Kidney (tissue), 22 donors: ENCODE measurements at places on chromosomes 6 and 20.
A peak's percentile ranks its signal among the peaks of the same experiment; 100 is the strongest.

DNA sequence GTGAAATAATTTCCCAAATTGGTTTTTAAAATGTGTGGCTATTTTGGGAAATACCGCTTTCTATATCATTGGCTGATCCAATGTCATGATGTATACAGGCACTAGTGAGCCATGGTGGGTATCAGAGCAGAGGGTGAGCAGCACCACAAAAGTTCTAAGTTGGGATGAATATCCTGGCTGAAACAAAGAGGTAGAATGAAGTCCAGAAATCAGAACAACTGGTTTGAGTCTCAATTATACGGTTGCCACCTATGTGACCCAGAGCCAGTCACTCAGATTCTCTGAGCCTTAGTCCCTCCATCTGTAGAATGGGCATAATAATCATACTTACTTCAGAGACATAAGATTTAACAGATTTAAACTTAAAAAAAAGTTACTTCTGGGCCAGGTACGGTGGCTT, 172.3 kb downstream of the ZFP64 start:
- no peak for DNase-seq

- no peak for DNase-seq
These were observed 183.5 kb downstream of the SASH1 start for GRCh38 chr6:148526145-148526544.

GRCh38 chr6:167798453-167798852, 28.3 kb upstream of the AFDN start:
- DNase-seq: no peak

DNA sequence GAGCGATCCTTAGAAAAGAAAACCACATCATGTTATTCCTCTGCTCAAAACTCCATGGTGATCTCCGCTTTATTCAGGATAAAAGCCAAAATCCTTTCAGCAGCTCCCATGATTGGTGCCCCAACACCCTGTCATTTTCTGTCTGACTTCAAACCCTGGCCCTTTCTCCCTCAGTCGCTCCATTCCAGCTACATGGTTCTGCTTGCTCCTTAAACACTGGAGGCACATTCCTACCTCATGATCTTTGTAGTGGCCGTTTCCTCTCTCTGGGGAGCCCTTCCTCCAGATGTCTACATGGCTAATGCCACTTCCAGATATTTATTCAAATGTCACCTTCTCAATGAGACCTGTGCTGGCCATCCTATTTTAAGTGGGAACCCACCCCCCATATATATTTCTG, 100.8 kb downstream of the CAP2 start:
- DNase-seq: no peak

- DNase-seq: peak; percentile 70
These were observed 8.8 kb upstream of the VSX1 start for GRCh38 chr20:25090492-25091429.

DNA sequence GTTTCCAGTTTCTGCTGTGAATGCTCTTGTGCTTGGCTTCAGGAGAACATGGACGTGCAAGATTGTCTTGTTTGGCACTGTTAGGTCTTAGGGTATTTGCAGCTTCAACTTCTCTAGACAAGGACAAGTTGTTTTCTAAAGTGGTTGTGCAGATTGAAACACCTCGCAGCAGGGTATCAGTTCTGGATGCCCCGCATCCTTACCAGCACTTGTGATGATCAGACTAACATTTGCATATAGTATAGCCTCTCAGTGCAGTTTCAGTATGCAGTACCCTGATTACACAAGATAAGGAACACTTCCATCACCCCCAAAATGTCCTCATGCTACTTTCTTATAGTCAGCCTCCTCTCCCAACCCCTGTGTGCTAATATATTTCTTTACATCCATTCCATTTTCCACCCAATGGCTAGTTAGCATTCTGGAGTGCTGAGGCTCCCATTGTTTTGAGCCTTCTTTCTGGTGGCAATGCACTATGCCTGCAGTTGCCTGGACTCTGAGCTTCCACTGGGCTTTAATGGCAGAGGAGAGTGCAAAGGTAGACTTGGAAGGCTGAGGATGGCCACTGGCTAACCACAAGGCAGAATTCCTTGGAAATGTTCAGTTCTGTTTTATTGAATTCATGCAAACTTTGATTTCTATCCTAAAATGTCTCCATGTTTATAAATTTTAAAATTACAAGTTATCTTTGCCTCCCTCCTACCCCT, 35.4 kb downstream of the KIF3B start:
- DNase-seq: no peak
